ENCODE measurements at places on chromosomes 4 and X. TPM values are rescaled to one million over a fixed set of nuclear protein-coding genes. Genes with fewer than 3 reads are reported as not detected.

Gene GRSF1
- total RNA-seq, result 71.3 TPM

Gene FGD1
- 0.07 TPM for total RNA-seq

Gene BMPR1B
- not detected for total RNA-seq

Gene IL3RA
- total RNA-seq, result 17.4 TPM

Gene RTL5
- total RNA-seq, result 0.07 TPM

Gene STATH
- not detected for total RNA-seq

Gene POF1B
- total RNA-seq, result 0.29 TPM

Gene IL2RG
- 739 TPM for total RNA-seq

Gene MYOZ2
- total RNA-seq, result not detected

Gene PAGE2B
- total RNA-seq, result 0.63 TPM
